ENCODE measurements at places on chromosomes 7 and 10.

DNA sequence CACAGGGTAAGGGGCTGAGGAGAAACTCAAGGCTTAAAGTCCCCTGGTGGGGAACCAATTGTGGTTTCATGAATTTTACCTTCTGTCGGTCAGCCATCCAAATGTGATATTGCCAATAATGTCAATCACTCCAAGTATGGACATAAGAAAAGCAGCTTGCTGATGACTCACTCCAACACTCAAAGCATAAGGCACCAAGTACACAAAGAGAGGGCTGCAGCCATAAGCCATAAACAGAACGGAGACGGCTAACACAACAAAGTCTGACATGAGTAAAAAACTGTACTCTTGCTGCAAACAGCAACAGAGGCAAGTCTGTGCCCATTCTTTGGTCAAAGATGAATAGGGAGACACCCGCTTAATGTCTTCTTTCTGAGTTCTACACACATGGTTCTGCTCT, 24.2 kb downstream of the IFIT5 start:
- no peak overlapping the region for H3K4me3 ChIP-seq
- H3K36me3 ChIP-seq = no peaks in the 10 kb centered on the region
- peaks cover 47% of the 10 kb centered on the region for H3K27me3 ChIP-seq

DNA sequence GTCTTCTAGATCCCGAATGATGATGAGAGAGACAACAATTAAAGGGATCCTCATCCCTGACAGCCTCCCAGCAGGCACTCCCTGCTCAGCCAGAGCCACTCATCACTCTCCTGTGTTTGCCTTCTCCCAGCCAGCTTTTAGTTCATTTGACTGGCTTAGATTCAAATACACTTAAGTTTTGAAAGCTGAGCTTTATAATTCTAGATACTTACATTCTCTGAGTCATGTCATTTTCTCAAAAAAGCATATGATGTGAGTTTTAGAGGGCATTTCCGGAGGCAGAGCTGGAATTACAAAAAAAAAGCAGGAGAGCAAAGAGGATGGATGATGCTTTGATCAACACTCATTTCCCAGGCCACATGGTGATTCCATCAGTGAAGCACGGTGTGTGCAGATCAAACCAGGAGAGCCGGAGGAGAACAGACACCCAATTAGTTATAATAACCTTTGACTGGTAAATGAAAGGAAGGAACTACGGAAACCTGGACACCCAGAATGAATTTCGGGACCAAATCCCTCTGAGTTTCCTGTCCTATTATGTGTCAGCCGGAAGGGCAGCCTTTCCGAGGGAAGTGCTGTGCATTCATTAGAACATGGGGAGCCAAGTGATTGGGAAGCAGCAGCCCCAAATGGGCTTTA, 81.5 kb upstream of the HPS1 start:
- H3K27me3 ChIP-seq = no peaks in the 10 kb centered on the region
- H3K36me3 ChIP-seq = no peaks in the 10 kb centered on the region
- no peak overlapping the region for H3K27ac ChIP-seq
- no peak for DNase-seq

GRCh38 chr10:58622246-58622645, 109.6 kb downstream of the BICC1 start:
- no peak for DNase-seq
- H3K36me3 ChIP-seq = no peaks in the 10 kb centered on the region
- H3K4me3 ChIP-seq = no peak overlapping the region
- no peak overlapping the region for H3K27ac ChIP-seq
- H3K27me3 ChIP-seq = no peaks in the 10 kb centered on the region
- H3K4me1 ChIP-seq = no peaks in the 10 kb centered on the region

GRCh38 chr7:20376796-20377195, 46.1 kb downstream of the ITGB8 start:
- H3K27me3 ChIP-seq = no peaks in the 10 kb centered on the region
- DNase-seq = no peak
- H3K36me3 ChIP-seq = no peaks in the 10 kb centered on the region
- no peak overlapping the region for H3K27ac ChIP-seq
- no peaks in the 10 kb centered on the region for H3K4me1 ChIP-seq
- H3K4me3 ChIP-seq = no peak overlapping the region

DNA sequence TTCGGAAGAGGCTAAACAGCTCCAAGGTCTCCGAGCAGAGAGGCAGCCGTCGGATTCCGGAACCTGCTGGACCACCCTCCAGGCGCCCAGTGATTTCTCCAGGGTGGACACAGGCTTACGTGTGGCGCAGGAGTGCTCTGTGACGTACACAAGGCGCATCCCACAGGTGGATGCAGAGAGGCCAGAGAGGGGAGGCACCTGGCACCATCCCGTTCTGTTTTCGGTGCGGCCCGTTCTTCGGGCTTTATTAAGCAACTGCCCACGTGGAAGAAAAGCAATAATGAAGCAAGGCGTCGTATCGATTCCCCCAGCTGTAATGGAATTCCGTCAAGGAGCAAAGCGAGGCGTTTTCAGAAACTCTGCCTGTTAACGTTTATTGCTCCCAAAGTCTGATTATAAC, 163.6 kb downstream of the PTPRN2 start:
- DNase-seq = no peak
- no peaks in the 10 kb centered on the region for H3K4me1 ChIP-seq

GRCh38 chr10:45444976-45445898, 71.2 kb downstream of the ALOX5 start:
- DNase-seq = no peak
- H3K27me3 ChIP-seq = peaks cover 3% of the 10 kb centered on the region
- H3K27ac ChIP-seq = no peak overlapping the region
- H3K4me1 ChIP-seq = no peaks in the 10 kb centered on the region
- no peak overlapping the region for H3K4me3 ChIP-seq
